Natural killer cell (primary cell): ENCODE measurements at places on chromosomes 7 and 10.
A peak's percentile ranks its signal among the peaks of the same experiment; 100 is the strongest.

GRCh38 chr10:6995341-6995740 lies 415.3 kb upstream of the PRKCQ start:
- peaks cover 34% of the 10 kb centered on the region for H3K4me1 ChIP-seq
- H3K4me3 ChIP-seq, result no peak overlapping the region
- DNase-seq, result no peak
- H3K36me3 ChIP-seq, result no peaks in the 10 kb centered on the region
- no peak overlapping the region for H3K27ac ChIP-seq

DNA sequence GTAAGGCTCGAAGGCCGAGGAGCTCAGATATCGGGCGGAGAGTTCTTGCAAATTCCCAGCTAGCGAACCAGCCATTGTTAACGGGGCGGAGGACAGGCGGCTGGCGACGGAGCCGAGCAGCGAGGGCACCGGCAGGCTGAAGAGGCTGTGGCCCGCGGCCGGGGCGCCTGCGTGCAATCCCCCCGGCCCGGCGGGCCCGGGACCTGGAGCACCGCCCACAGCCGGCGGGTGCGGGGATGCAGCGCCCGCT lies 4.1 kb downstream of the VAX1 start:
- no peak for DNase-seq
- no peaks in the 10 kb centered on the region for H3K36me3 ChIP-seq
- H3K4me1 ChIP-seq, result peaks cover 12% of the 10 kb centered on the region
- H3K4me3 ChIP-seq, result no peak overlapping the region
- H3K27ac ChIP-seq, result no peak overlapping the region

DNA sequence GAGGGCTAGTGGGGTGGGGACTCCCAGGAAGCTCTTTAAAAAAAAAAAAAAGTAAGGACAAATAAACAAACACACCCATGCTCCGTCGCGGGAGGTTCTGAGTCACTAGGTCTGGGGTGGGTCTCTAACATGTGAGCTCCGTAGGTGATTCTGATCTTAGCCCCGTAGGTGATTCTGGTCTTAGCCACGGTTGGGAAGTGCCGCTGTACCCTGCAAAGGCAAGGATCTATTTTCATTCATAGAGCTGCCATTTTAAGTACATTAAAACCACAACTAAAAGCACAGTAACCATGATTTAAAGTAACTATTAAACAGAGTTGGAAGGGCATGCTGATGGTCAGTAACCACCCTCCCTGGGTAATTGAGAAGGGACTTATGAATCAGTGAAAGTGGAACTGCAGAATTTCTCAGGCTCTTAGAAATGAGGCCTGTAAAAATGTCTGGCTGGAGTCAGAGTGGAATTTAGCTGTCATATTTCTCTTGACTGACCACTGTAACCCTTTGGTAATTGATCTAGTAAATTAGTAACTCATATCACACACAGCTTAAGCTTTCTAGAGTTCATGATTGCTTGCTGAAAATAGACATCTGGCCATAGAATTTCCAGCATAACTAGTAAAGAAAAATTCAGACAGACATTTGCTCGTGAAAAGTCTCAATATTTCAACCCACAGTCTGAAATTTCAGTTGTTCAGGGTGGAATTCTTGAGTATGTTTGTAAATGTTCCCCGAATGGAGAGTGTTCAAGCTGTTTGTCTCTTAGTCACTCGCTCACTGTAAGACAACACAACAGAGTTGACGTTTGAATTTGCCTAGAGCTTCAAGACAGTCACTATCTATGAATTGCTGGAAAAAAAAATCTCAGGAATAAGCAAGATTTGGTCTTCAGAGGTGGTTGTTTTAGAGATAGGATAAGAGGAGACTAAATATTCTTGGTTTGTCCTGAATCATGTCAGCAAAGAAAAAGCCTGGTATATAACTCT lies 34.2 kb upstream of the TCF7L2 start:
- H3K4me3 ChIP-seq, result no peak overlapping the region
- H3K4me1 ChIP-seq, result no peaks in the 10 kb centered on the region
- H3K27me3 ChIP-seq, result no peaks in the 10 kb centered on the region

DNA sequence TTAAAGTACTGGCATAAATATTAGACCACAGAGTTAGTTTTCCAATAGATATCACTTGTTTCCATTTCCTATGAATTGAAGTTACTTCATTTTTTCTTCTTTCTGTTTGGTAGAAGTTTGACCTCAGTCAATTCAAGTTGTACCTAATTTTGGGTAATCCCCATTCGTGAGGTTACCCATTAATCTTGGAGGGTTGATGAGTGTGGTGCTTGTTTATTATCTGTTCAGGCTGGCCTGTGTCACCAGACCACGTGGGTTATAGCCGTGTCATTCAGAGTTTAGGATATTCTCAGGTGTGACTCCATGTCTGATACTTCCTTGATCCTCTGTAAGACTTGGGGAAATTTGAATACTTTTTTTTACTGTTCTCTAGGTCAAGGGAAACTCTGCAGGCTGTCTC lies 133.9 kb upstream of the TPK1 start:
- no peak overlapping the region for H3K27ac ChIP-seq
- no peaks in the 10 kb centered on the region for H3K4me1 ChIP-seq
- no peaks in the 10 kb centered on the region for H3K36me3 ChIP-seq

DNA sequence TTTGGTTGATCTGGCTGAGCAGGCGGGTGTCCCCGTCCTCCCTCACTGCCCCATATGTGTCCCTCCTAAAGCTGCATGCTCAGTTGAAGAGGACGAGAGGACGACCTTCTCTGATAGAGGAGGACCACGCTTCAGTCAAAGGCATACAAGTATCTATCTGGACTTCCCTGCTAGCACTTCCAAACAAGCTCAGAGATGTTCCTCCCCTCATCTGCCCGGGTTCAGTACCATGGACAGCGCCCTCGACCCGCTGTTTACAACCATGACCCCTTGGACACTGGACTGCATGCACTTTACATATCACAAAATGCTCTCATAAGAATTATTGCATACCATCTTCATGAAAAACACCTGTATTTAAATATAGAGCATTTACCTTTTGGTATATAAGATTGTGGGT lies 26.9 kb upstream of the TRIM56 start:
- DNase-seq, result peak; percentile 69
- no peak overlapping the region for H3K4me3 ChIP-seq

DNA sequence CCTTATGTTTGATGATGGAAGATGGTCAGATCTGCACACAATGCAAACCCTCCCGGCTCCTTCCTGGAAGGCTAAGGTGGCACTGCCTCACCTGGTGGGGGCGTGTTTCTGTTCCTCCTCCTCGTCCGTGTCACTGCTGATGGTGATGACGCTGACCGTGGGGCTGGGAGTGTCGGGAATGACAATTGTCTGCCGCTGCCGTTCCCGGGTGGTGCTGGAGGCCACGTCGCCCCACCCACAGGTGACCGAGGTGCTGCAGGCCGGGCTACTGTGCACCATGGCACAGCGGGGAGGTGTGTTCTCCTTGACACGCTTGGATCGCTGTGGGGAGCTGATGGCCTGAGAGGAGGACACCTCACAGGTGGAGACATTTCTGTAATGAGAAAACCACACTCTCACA lies 73.1 kb downstream of the CLEC2L start:
- peaks cover 84% of the 10 kb centered on the region for H3K36me3 ChIP-seq
- H3K4me1 ChIP-seq, result no peaks in the 10 kb centered on the region
- no peaks in the 10 kb centered on the region for H3K27me3 ChIP-seq
- H3K4me3 ChIP-seq, result no peak overlapping the region
- no peak for DNase-seq

GRCh38 chr10:89745903-89746302 lies 44.5 kb downstream of the KIF20B start:
- no peaks in the 10 kb centered on the region for H3K4me1 ChIP-seq
- no peak for DNase-seq

GRCh38 chr10:7365027-7365745 lies 45.6 kb downstream of the SFMBT2 start:
- peaks cover 72% of the 10 kb centered on the region for H3K36me3 ChIP-seq
- no peak for DNase-seq
- H3K27ac ChIP-seq, result no peak overlapping the region
- no peak overlapping the region for H3K4me3 ChIP-seq

- DNase-seq, result no peak
- H3K36me3 ChIP-seq, result no peaks in the 10 kb centered on the region
- H3K4me3 ChIP-seq, result no peak overlapping the region
- H3K27ac ChIP-seq, result no peak overlapping the region
Measured at GRCh38 chr7:28855538-28856217, 102.5 kb downstream of the TRIL start.

DNA sequence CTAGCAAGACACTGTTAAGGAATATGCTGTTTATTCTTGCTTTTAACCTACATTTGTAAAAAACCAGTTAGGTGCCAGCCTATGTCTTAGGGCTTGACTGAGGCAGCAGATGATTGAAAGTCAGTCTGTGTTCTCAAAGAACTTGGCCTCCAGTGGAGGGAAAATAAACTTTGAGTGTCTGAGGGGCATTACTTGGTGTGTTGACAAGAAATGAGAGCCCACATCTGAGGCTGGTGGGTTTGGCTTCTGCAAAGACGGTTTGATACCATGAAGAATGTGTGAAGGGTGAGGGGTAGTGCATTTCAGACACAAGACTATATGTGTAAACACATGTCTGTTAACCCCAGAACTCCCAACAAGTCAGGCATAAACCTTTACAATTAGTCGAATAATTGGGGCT lies 28.5 kb downstream of the CCSER2 start:
- H3K36me3 ChIP-seq, result no peaks in the 10 kb centered on the region
- H3K4me1 ChIP-seq, result peaks cover 43% of the 10 kb centered on the region
- H3K27ac ChIP-seq, result no peak overlapping the region
- H3K27me3 ChIP-seq, result no peaks in the 10 kb centered on the region
- no peak overlapping the region for H3K4me3 ChIP-seq
- DNase-seq, result no peak

DNA sequence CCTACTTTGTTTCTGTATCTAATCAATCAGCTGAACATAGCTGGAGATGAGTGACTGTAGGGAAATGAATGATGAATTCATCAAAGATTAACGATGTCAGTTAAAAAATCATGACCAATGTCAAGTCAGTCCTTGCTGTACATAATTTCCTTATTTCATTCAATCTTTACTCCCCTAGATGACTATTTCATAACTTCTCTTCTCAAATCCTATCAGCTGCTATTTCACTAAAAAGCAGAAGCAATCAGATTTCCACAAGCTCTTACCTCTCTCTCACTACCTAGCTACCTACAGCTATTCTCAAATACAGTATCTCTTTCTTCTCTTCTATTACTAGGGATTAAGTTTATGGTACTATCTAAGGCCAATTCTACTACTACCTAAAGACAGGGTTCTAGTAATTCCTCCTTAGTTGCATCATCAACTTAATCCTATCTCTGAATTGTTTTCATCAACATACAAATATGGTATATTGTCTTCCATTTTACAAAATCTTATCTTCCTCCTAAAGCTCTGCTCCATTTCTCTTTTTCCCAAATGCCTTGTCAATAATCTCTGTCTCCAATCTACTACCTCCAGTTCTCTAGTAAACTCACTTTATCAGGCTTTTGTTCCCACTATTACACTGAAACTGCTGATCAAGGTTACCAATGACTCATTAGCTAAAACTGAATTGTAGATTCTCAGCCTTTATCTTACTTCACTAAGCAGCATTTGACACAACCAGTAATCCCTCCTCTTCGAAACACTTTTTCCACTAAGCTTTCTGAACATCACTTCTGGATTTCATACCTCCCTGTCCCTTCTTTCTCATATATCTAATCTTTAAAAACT lies 28.4 kb downstream of the JMJD1C start:
- no peaks in the 10 kb centered on the region for H3K4me1 ChIP-seq
- no peak overlapping the region for H3K27ac ChIP-seq
- DNase-seq, result no peak
- no peaks in the 10 kb centered on the region for H3K36me3 ChIP-seq

DNA sequence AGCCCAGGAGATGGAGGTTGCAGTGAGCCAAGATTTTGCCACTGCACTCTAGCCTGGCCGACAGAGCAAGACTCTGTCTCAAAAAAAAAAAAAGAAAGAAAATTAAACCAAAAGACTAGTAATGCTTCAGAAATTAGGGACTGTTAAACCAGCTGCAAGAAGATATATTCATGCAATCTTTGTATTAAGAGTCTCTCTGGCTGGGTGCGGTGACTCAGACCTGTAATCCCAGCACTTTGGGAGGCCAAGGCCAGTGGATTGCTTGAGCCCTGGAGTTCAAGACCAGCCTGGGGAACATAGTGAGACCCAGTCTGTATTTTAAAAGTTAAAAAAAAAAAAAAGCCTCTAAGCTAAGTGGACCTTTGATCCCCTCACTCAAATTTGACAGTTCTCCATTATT lies 2.5 kb upstream of the HNRNPF start:
- no peak overlapping the region for H3K4me3 ChIP-seq
- no peaks in the 10 kb centered on the region for H3K36me3 ChIP-seq
- H3K27me3 ChIP-seq, result no peaks in the 10 kb centered on the region

GRCh38 chr10:132716691-132717490 lies 69.1 kb downstream of the NKX6-2 start:
- H3K36me3 ChIP-seq, result no peaks in the 10 kb centered on the region
- no peak overlapping the region for H3K27ac ChIP-seq
- no peak for DNase-seq
- H3K4me1 ChIP-seq, result no peaks in the 10 kb centered on the region
- no peak overlapping the region for H3K4me3 ChIP-seq

DNA sequence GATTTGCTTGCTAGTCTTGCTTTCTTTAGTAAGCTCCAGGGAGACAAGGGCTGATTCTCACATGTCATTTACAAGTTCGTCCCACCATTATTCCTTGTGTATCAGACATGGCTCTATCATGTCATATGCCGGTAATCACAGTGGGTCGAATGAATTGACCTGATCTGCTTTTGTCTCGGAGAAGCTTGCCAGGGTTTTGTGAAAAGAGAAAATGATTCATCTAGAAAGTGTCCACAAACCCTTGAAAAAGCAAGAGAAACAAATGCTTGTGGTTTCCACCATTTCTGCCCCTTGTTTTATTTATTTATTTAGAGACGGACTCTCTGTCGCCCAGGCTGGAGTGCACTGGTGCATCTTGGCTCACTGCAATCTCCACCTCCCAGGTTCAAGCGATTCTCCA lies 278.5 kb downstream of the TCF7L2 start:
- DNase-seq, result no peak
- no peak overlapping the region for H3K4me3 ChIP-seq
- peaks cover 3% of the 10 kb centered on the region for H3K4me1 ChIP-seq
- H3K27me3 ChIP-seq, result no peaks in the 10 kb centered on the region
- no peak overlapping the region for H3K27ac ChIP-seq

GRCh38 chr10:99709480-99710229 lies 22.3 kb downstream of the COX15 start:
- H3K36me3 ChIP-seq, result peaks cover 35% of the 10 kb centered on the region
- no peak overlapping the region for H3K4me3 ChIP-seq
- no peaks in the 10 kb centered on the region for H3K4me1 ChIP-seq
- DNase-seq, result no peak

DNA sequence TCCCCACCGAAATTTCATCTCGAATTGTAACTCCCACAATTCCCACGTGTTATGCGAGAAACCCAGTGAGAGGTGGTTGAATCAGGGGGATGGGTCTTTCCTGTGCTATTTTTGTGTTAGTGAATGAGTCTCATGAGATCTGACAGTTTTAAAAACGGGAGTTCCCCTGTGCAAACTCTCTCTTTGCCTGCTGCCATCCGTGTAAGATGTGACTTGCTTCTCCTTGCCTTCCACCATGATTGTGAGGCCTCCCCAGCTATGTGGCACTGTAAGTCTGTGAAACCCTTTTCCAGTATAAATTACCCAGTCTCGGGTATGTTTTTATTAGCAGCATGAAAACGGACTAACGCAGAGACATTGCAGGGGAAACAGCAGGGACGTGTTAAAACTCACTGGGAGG lies 5.3 kb upstream of the OLAH start:
- H3K36me3 ChIP-seq, result no peaks in the 10 kb centered on the region
- H3K27me3 ChIP-seq, result no peaks in the 10 kb centered on the region
- peaks cover 5% of the 10 kb centered on the region for H3K4me1 ChIP-seq
- H3K4me3 ChIP-seq, result no peak overlapping the region
- no peak overlapping the region for H3K27ac ChIP-seq
